GOT3 (cell line): ENCODE measurements at places on chromosomes 12 and 14.

GRCh38 chr12:57377103-57377840 lies 53.6 kb downstream of the R3HDM2 start:
- no peak for DNase-seq

GRCh38 chr14:73684627-73685026 lies 29.6 kb downstream of the PNMA1 start:
- no peak for DNase-seq

GRCh38 chr12:111367661-111368221 lies 1.2 kb downstream of the PHETA1 start:
- DNase-seq = no peak

DNA sequence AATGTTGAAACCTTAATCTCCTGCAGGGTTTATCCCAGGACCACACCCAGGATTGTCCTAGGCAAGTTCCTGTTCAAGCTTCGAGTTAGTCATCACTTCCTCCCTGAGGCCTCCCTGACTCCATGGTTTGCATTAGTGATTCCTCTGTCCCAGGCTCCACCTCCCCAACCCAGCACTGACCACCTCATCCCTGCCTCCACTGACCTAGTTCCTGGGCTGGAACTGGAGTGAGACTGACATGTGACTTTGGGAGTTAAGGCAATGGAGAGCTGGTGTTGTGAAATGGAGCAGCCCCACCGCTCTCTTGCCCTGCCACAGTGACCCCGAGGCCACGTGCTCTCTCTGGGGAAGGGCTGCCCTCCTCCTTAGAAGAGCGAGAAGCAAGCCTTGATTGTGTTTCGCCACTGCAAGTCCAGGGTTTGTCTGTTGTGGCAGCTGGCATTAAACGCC lies 15.8 kb upstream of the DTX1 start:
- DNase-seq = peak; percentile 82

- DNase-seq = no peak
Observed at GRCh38 chr14:70988452-70988851, 81.2 kb downstream of the PCNX1 start.
